Activated T-cell treated with anti-CD3 and anti-CD28 coated beads for 24 hours (primary cell): ENCODE measurements at places on chromosomes 1 and 21.

DNA sequence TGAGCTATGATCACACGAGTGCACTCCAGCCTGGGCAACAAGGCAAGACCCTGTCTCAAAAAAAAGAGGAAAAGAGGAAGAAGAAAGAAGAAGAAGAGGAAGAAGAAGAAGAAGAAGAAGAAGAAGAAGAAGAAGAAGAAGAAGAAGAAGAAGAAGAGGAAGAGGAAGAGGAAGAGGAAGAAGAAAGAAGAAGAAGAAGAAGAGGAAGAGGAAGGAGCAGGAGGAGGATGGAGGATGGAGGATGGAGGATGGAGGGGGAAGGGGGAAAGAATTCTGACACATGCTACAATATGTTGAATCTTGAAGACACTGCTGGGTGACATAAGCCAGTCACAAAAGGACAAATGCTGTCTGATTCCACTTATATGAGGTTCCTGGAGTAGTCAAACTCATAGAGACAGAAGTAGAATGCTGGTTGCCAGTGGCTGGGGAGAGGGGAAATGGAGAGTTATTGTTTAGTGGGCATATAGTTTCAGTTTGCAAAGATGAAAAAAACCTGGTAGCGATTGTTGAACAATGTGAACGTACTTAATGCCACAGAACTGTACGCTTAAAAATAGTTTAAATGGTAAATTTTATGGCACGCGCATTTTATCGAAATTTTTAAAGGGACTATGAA lies 47.3 kb upstream of the COA6 start:
- no peak for DNase-seq

- DNase-seq = no peak
These were observed 26.8 kb upstream of the HSD3B1 start for GRCh38 chr1:119480175-119480574.

GRCh38 chr1:71488555-71489252 lies 407.9 kb upstream of the ZRANB2 start:
- no peak for DNase-seq

DNA sequence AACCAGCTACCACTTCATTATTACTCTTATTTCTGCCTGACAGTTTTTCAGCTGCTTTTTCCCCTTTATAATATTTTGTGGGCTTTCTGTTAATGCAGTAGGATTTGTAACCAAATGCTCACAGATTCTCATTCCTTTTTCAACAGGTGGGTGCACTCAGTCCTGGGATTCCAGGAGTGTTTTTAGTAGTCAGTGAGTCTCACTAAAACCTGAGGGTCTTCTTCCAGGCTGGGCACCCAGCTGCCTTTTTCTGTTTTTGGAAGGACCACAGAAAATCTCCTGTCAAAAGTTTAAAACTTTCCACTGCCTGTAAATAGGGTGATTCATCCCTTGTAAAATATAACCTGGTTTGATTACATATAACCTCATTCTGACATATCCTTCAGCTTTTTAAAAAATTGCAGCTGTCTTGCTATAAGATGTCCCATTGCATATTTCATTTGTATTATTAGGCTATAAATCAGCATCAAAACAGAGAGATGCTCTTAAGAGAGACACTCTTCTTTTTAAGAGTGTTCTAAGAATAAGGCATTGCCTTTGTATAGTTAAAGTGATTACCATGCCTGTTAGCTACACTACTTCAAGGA lies 16.8 kb upstream of the CEP350 start:
- no peak for DNase-seq

GRCh38 chr1:66388913-66389312 lies 145.0 kb upstream of the SGIP1 start:
- DNase-seq = no peak

- DNase-seq = no peak
These were observed 33.7 kb downstream of the WNT9A start for GRCh38 chr1:227913764-227914721.

DNA sequence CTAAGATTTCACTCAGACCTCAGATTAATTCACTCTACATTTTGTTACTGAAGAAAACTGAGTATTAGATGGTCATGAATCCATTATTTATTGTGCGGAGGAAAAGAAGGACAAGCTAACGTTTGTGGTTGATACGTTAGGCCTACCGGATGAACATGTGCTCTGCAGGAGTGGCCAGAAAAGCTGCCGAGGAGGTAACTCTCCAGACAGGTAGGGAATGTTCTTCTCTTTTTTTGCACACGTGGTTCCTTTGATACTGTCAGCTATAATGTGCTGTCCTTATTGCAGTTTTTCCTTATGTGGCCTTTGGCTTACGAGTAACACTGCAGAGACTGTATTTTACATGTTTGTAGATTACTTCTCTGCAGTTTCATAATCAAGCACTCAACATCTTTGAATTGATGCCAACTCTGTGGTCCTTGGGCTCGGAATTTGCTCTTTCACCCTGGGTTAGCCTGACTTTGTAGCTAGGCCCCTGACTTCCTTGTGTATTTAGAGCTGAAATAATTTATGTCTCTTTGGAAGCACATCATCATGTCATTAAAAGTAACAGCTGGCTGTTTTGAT lies 13.6 kb downstream of the MTR start:
- no peak for DNase-seq

DNA sequence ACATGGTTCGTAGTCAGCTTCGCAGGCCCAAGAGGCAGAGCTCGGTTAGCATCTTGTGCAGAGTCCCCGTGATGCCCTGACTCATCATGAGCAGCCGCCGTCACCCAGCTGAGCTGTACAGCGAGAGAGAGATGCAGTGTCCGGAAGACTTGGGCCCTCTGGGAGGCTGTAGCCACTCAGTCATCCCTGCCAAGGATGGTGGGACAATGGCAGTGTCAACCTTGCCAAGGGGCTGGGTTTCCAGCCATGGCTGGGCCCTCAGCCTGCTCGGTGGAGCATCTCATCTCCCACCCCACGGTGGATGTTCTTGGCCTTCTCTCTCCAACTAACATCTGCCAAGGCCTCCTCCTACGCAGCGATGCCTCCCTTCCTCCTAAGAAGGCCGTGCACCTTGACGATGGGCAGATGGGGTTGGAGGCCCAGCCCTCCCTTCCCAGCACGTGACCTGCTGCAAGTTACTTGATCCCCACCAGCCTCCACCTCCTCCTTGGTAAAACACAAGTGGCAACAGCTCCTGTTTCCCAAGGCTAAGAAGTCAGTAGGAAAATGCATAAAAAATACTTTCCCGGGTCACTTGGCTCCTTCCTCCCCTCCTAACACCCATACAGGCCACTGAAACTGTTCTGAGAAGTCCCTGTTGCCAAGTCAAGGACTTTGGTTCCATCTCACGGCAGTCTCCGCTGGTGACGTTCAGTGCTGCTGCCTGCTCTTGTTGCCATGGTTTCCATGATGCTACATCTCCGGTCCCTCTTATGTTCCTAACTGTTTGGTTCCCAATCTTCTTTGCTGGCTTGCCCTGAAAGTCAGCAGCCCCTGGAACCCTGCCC lies 384.7 kb upstream of the VAMP3 start:
- no peak for DNase-seq

DNA sequence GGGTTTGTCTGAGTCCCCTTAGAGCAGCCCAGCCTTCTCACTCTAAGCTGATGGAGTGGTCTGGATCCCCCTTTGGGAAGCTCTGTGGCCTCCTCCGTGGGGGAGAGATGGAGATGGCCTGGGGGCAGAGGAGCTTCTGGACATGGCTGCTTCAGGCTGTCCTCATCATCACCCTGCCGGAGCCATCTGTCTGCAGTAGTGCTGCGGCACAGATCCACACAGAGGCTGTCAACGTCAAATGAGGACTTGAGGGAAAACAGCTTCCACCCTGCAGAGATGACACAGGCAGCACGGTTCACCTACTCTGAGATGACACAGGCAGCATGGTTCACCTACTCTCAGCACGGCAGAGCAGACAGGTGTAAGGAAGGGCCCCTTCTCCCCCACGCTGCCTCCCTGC lies 134.3 kb downstream of the IGSF21 start:
- DNase-seq = no peak

GRCh38 chr1:63005812-63006211 lies 221.9 kb downstream of the ATG4C start:
- no peak for DNase-seq

DNA sequence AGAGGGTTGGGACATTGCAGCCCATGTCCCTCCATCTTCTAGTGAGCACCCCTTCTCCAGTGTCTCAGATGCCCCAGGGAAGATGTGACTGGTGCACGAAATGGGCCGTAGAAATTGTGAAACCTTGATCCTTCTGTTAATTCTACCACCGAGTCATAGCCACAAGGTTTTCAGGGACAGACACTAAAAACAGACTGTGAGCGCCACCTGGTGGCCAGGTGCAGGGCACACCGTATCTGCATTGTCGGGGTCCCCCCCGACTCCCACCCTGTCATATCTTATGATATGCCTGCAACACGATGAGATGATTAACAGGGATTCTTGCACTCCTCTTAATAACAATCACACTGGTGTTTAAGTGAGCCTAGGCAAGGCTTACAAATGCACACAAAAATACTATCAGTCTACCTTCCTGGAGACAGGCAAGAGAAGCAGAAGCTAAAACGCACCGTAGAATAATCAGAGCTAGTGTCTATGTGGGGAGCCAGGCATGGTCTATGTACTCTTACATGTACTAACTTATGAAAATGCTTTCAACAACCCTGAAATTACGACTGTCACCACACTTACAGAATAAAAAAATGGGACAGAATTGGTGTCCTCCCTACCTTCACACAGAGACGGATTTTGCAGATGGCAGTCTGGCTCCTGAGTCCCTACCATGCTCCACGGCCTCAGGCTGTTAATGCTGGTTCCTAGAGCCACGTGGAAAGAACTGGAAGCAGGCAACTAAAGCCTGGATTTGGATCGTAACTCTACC lies 57.9 kb downstream of the FHAD1 start:
- peak; percentile 50 for DNase-seq

- DNase-seq = no peak
These were observed 125.4 kb upstream of the TMEM51 start for GRCh38 chr1:15028102-15028501.

DNA sequence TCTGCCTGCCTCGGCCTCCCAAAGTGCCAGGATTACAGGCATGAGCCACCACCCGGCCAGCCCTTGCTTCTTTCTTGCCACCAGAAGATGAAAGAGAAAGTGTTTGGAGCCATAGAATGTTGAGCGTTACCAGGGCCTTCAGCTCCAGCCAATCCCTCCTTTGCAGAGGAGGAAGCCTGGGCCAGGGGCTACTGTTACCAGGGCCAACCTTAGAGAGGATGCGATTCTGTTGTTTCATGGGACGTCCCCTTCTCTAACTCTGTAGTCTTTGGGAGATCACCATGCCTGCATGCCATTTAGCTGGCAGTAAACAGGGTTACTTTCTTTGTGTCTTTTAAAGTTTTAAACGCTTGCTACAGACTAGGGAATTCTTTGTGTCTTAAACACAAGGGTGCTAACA lies 45.8 kb downstream of the CLDN14 start:
- DNase-seq = no peak

DNA sequence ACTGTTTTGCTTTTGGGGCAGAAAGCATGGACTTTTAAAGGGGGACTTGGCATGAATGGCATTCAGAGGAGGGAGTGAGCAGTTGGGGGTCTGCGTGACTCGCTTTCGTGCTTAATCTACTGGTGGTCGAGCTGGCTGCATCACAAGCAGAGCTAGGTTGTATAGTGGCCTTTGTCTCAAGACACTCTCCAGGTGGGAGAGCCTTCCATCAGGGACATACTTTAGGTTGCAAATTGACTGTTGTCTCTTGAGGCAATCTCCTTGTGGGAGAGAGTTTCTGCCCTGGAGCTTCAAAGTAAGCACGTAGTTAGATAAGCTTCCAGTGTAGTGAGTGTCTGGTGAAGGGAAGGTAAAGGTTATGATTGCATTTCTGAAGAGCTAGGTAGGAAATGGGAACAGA lies 93.9 kb downstream of the C1orf21 start:
- no peak for DNase-seq

DNA sequence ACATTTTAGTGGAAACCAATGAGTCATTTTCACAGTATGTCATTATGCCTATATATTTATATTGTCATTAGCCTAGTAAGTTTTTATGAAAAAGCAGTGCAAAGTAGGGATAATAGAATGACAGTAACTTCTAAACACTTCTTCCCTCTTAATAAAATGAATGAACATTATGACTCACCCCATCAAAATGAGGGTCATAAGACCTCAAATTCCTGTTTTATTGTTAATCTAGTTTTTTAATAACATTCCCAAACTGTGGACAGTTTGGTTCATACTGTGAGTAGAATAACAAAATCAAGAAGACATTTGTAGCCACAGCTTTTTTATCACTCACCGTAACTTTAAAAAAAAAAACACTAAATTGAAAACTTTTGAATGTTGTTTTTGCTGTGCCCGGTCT lies 160.5 kb downstream of the LRRC40 start:
- no peak for DNase-seq

- no peak for DNase-seq
These were observed 77.4 kb downstream of the CCDC18 start for GRCh38 chr1:93257889-93258288.

GRCh38 chr21:28068455-28069358 lies 924.0 kb downstream of the LTN1 start:
- no peak for DNase-seq

GRCh38 chr1:223748773-223749733 lies 36.7 kb downstream of the CAPN2 start:
- DNase-seq = peak; percentile 47

DNA sequence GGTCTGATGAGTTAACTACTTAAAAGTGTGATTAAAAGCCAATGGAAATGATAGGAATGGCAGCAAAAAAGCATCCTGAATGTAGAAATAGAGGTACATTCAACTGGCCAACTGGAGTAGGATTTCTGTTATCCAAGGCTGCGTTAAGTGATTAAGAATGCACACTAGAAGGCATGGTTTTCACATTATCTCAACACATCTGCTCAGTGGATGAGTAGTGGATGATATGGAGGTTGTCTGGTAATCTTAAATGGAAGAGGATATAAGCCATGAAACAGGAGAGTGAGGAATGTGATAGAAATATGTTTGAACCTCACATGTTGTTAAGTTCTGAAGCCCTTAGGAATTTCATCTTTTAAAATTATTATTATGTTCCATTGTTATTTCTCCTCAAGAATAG lies 839.9 kb downstream of the USP25 start:
- no peak for DNase-seq

DNA sequence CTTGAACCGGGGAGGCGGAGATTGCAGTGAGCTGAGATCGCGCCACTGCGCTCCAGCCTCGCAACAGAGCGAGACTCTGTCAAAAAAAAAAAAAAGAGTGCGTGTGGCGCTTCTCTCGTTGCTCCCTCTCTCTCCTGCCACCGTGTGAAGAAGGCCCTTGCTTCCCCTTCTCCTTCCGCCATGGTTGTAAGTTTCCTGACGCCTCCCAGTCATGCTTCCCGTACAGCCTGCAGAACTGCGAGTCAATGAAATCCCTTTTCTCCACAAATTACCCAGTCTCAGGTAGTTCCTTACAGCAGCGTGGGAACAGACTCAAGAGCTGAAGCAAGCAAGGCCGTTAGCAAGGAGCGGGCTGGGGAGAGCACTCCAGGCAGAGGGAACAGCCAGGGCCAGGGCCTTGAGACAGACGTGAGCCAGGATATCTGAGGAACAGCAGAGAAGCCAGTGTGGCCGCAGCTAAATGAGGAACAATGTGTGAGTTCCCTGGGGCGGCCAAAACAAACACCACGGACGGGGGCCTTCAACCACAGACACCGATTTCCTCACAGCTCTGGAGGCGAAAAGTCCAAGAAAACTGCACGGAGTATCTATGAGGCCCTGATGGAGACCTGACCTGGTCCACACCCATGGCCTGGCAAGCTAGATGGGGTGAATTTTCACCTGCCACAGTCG lies 54.2 kb upstream of the ETS2 start:
- no peak for DNase-seq

GRCh38 chr21:33686386-33686785 lies 44.1 kb downstream of the ITSN1 start:
- no peak for DNase-seq

- no peak for DNase-seq
These were observed 282.6 kb upstream of the VAMP3 start for GRCh38 chr1:7488475-7488842.
